Activated naive CD4-positive, alpha-beta T cell treated with anti-CD3 and anti-CD28 coated beads, Interleukin-2, amount 10 ng/mL, durations not matched to agents 7 days and 5 days (primary cell): ENCODE measurements at places on chromosomes 11 and 22.

DNA sequence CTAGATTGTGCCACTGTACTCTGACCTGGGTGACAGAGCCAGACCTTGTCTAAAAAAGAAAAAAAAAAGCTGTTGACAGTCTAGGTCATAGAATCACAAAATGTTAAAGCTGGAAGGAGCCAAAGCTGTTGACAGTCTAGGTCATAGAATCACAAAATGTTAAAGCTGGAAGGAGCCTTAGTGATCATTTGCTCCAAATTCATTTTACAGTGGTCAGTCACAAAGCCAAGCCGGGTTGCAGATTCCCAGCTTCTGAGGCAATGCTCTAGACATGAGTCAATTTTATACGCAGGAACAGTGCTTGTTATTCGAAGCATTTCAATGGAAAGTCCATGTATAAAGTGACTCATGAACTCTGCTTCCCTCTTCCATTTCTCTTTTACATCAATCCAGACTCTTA is 47.4 kb downstream of the SYT13 start:
- no peak for DNase-seq

DNA sequence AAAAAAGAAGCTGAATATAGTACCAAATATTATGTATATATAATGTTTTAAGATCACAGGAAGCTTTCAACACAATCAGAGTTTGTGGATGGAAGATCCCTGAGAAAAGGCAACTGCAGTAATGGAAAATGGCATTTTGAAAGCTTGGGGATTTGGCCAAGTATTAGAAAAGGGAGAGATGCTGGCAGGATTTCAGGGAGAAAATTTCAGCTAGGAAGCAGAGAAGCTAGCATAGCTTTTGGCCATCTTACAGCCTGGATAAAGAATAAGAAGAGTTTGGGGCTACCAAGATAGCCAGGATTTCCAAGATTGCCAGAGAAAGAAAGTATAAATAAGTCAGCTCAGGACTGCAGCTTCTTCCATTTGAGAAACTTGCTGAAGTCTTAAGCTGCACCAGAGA is 440.8 kb upstream of the LUZP2 start:
- no peak for DNase-seq

DNA sequence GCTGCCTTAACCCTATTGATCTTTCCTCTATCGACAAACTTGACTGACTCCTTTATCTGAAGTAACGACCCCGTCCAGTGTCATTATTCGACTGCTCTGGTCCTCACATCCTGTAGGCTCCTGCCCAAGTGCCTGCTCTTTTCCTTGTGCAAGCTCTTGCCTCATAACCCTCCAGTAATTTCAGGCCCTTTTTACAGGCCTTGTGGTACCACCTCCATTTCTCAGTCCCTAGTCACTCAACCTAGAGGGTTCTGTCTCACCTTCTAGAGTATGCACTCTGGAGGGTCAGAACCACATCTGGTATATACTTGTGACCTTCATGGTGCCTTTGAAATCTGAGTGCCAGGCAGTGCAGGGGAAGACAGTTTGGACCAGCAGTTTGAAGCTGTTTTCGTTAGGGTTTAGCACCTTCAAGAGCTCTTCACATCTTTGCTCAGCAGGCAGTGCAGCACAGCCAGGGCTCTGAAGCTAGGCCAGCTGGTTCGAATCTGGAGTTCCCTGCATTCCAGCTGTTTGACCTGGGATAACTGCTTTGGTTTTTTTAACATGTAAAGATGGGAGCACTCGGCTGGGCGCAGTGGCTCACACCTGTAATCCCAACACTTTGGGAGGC is 11.2 kb downstream of the SNRPD3 start:
- DNase-seq = no peak

- no peak for DNase-seq
Measured at GRCh38 chr11:115926601-115927000, 422.4 kb upstream of the CADM1 start.

DNA sequence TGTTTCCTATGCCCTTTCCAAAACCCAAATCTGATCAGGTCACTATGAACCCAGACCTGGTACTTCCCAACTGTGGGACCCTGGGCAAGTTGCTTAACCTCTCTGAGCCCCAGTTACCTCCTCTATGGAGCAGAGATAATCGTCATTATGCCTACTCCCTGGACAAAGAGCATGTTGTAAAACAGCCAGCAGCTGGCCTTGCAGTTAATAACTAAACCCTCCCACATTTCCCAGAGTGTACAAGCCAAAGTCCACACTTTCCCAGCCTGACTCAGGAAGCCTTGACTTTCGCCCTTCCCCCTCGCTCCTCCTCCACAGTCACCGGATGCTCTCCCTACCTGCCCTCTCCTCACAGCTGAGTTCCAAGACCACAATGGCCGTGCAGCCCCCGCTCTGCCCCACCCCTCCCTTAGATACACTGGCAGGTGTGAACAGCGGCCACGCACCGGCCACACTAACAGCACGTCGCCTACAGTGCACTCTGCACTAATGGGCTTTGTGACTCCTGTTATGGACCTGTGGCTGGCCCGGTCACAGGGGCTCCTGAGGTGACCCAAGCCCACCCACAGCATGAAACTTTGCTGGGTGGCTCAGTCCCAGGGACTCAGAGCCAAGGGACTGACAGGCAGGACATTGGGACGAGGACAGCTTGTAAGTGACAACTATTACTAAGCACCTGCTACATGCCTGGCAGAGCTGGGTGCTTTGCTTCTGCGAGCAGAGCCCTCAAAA is 15.6 kb upstream of the MFNG start:
- DNase-seq = no peak

GRCh38 chr11:19597206-19597605 is 115.4 kb upstream of the NAV2 start:
- DNase-seq = no peak

GRCh38 chr11:93490996-93491618 is 52.1 kb downstream of the SMCO4 start:
- DNase-seq = no peak

DNA sequence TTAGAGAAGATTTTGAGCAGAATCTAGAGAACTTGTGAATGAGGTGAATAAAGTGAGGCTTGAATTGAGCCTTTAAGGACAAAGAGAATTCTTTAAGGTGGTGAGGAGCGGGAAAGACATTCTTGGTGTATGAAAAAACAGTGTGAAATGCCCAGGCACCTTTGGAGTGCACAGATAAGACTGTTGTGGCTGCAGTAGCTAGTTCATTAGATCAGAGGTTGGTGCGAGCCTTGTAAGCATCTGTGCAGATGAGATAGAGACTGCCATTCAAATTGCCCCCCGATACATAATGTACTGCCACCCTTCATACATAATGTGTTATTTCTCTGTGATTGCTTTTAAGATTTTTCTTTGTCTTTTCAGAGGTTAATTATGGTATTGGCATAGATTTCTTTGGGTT is 31.3 kb downstream of the ATXN10 start:
- DNase-seq = no peak
